ENCODE measurements at places on chromosomes 4 and X. TPM values are rescaled to one million over a fixed set of nuclear protein-coding genes. Genes with fewer than 3 reads are reported as not detected.

DNA sequence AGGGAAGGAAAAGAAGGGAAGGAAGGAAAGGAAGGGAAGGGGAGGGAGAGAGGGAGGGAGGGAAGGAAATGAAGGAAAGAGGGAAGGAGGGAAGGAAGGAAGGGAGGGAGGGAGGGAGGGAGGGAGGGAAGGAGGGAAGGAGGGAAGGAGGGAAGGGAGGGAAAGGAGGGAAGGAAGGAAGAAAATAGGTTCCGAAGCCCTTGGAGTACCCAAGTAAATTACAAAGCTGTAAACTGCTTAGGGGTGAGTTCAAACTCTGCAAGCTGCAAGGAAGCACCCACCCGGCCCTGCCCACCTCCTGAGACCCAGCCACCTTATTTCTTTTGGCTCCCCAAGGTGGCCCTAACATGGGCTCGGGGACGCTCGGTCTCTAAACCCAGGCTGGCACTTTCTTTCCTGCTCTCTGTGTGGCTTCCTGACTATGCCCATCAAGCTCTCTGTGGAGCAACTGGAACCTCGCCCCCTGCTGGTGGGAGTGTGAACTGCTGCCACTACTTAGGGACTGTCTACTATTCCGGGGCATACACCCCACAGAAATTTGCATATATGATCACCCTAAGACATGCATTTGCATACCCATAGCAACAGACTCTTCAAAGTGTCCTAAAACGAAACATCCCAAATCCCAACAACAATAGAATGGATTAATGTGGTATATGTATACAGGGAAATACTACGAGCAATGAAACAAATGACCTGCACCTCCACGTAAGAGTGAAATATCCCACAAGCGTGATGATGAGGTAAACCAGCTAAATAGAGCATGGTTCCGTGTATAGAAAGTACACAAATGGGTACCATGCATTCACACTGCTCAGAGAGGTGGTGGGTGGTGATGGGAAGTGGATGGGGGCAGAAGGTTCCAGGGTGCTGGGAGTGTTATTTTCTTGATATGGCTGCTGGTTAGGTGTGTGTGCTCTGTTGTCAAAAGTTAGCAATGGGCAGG is 151.7 kb upstream of the TBL1X start:
- peak; percentile 89 for DNase-seq

DNA sequence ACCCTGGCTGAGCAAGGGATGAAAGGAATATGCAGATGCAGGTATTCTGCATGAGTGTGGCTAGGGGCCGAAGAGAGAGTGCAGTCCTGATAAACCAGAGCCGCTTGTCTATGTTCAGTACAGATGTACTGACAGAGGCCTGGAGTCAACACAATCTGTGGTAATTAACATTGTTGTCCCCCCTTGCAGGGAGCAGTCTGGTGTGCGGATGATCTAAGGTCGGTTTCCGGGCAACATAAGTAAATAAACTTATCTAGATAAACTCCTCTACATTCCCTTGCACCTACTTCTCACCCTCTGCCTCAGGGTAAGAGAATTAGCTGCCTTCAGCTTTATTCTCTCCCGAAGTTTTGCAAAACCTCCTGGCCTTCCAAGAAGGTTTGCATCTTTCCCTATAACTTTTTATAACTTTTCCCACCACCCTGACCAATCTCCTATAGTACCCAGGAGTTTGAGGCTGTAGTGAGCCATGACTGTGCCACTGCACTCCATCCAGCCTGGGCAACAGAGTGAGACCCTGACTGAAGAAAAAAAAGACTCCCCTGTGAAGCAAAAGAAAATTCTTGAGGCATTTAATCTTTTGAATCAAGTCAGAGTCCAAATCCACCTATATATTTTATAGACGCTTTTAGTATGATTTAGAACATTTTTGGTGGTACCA is 26.6 kb downstream of the SNX25 start:
- DNase-seq, result no peak

DNA sequence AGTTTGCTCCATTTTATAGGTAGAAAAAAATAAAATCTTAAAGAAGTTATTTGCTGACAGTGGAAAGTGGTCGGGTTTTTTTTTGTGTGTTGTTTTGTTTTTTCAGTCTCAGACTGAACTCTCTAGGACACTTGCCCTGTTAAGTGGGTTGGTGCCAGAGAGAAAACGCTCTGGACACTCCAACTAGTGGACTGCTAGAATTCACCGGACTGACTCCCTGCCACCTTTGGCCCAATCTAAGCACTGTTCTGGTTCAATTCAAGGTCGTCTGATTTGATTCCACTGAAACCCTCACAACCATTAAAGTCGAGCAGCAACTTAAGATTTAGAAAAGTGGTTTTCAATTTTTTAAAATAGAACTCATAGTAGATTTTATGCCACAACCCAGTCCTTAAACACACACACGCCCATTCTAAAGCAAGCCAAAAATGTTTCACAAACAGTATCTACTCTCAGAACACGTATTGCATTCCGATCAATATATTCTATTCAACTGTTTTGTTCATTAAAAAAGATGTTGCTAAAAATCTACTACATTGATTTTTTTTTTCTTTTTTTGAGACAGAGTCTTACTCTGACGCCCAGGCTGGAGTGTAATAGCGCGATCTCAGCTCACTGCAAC is 27.3 kb downstream of the RWDD4 start:
- no peak for DNase-seq

- no peak for DNase-seq
These were observed 430.1 kb downstream of the ANKRD50 start for GRCh38 chr4:124282301-124282898.

DNA sequence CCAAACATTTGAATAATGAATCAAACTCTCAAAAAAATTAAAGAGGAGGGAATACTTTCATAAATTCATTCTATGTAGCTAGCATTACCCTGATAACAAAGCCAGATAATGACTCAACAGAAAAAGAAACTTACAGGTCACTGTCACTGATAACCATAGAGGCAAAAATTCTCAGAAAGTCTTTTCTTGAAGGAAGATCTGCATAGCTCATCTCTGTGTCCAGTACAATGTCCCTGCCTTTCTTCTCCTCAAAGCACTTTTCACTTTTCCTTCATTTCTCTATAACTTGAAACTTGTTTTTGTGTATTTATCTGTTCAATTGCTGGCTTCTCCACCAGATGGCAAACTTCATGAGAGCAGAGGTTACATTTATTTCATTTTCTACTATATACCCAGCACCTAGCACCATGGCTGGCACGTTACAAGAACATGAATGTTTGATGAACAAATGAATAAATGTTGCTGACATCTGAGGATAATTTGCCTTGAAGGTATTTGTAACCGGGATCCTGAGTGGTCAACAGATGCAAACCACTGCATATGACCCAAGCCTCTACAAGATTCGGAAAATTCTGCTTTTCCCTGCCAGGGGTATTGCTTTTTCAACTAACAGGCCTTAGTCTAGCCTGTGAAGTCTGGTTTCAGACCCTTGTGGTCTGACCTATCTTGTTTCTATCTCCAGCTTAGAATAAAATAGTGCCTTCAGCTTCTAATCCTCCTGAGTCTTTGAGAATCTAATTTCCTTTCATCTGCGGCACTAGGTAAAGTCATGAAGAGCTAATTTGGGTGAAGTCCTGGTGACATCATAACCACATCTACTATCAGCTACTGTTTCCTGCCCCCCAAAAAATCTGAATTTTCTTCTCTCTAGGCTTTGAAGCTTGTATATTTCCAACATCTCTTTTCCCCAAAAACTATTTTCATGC is 52.5 kb upstream of the ANTXR2 start:
- DNase-seq, result peak; percentile 41

The CPE gene
- total RNA-seq, result not detected

The EGF gene
- not detected for total RNA-seq

GRCh38 chrX:96704629-96705028 is 20.0 kb downstream of the DIAPH2 start:
- DNase-seq, result no peak

The COL4A5 gene
- not detected for total RNA-seq

- no peak for DNase-seq
These were observed 214.2 kb upstream of the PCDH10 start for GRCh38 chr4:132934911-132935310.

DNA sequence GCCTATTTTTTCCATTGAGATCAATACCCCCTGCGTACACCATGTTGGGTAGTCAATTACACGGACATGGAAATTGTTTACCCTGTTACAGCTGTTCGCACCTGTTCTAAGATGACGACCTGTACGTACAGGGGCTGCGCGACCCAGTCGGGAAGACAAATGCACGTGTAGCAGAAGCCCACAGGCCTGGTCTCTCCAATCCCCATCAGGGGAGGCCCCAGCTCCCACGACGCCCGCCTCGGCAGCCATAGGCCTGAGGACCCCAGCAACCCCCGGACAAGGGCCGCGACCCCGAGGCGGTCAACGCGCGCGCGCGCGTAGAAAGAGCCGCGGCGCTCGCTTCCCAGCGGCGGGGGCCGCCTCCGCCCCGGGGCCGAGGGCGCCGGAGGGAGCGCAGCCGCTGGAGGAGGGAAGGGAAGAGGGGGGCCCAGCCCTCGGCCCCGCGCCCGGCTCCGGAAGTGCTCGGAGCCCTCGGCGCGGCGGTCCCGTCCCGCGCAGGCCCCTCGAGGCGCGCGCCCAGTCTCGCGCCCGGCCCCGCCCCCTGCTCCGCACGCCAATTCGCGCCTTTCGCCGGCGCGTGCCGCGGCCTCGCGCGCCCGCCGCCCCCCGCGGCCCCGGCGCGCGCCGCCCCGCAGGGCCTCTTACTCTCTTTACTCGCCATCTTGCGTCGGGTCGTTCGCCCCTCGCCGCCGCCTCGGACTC is 618 bp downstream of the RBBP7 start:
- peak; percentile 82 for DNase-seq

Data from Karpas-422 (cell line).